ENCODE measurements at places on chromosomes 11 and 22.

DNA sequence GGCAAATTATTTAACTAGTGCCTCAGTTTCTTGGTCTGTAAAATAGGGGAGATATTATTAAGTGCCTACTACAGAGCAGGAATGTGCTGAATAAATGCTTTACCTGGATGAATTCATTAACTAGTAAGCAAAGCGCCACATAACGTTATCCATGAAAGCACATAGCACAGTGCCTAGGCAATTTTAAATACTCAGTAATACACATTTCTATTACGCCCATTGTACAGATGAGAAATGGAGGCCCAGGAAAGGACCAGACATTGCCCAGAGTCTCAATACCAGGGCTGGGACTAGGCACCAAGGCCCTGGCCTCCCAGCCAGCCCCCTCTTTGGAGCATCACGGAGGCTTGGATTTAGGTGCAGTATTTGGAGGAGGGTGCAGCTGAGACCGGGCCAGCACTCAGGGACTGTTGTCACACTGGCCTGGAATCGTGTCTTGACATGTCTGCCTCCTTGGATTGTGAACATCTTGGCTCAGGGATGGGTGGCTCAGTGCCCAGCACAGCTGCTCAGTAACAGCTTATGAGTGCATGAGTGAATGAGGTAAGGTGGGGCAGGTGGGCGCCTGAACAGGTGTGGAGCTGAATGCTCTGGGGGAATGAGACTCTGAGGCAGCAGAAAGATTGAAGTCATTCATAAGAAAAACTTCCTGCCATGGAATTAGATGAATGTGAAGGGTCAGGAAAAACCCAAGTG is 42.1 kb upstream of the TPBGL start:
- no peak for DNase-seq

DNA sequence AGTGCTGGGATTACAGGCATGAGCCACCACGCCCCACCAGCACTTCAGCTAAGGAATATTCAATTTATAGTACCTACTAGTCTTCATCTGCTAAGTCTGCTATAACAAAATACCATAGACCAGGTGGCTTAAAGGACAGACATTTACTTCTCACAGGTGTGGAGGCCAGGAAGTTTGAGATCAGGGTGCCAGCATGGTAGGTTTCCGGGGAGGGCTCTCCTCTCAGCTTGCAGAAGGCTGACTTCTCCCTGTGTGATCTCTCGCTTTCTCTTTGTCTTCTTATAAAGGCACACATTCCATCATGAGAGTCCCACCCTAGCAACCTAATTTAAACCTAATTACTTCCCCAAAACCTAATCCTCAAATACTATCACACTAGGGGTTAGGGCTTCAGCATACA is 433.0 kb downstream of the INSC start:
- no peak for DNase-seq

DNA sequence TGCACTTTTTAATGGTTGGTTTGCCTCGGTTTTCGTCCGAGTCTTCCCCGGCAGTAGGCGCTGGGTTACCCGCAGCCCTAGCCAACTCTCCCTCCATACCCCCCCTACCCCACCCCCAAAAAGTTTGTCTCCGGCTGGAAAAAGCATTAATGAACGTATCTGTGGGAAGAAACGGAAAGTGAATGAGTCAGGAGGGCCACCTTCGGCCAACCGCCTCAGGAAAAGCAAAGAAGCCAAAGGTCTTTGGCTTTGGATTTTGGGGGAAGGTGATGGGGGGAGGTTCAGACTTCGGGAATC is 508 bp upstream of the FLI1 start:
- DNase-seq = no peak

- no peak for DNase-seq
These were observed 58.3 kb downstream of the CERK start for GRCh38 chr22:46679706-46680269.

DNA sequence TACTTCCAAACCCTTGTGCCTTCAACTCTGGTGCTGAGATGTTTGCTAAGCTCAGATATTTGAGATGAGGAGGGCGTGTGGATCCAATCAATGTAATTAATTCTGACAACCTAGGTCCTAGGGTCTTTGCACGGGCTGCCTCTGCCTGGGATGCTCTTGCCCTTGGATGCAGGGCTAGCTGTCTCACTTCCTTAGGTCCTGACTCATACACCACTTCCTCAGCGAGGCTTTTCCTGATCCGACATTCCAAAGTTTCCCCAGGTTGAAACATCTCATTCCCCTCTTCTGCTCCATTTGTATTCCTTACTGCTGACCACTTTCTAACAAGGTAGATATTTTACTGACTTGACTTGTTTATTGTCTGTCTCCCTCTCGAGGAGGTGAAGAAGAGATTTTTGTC is 43.0 kb upstream of the NTM start:
- no peak for DNase-seq

- DNase-seq = no peak
These were observed 24.2 kb downstream of the ALX4 start for GRCh38 chr11:44285756-44286155.

GRCh38 chr22:35728639-35729308 is 11.1 kb downstream of the APOL5 start:
- no peak for DNase-seq

- no peak for DNase-seq
These were observed 15.2 kb upstream of the NUP160 start for GRCh38 chr11:47863189-47863897.

DNA sequence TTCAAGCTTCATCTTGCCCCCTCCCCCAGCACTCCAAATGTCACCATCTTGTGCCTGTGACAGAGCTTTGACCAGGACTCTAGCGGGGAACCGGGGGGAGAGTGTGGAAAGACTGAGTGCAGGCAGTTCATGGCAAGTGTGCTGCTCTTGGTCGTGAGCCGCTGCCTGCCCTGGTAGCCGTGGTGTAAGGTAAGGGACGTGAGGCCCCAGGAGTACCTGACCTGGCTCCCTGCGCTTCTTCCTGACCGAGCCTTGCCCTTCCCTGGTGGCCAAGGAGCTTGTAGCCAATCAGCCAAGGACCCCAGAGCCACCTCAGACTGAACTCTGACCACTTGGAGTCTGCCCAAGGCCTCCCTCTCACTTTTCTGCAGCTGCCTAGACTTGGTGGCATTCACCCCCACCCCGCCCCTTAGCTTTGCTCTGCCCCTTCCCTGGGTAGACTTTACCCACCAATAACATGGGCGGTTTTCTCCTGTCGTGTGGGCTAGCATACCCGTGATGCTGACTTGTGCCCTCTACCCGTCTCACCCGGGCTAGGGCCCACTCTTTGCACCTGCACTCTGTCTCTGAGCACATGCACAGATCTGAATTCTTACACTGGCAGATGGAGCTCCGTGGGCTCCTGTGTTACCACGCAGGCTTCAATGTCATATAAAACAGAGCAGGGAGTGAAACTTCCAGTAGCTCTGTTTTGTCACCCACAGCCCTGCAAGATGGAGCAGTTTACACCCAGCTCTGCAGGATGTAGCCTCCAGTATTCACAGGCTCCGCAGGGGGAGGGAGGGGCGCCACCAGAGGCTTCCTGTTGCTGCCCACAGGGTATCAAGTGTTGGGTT is 1.5 kb downstream of the DGKZ start:
- no peak for DNase-seq

DNA sequence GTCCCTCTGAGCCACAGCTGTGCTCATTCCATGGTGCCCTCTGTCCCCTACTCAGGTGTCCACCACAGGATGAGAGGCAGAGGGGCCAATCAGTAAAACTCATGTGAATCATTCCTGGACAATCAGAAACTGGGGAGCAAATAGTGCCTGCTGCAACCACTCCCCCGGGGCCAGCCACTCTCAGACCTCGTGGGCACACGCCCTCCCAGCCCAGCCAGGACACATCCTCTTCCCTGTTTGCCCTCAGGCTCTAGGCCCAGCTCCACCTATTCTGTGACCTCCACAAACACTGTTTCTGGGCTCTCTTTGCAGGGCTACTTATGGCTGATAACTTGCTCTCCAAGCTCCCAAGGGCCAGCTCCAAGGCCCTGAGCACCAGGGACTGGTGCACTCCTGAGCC is 14.0 kb upstream of the KCTD14 start:
- no peak for DNase-seq

DNA sequence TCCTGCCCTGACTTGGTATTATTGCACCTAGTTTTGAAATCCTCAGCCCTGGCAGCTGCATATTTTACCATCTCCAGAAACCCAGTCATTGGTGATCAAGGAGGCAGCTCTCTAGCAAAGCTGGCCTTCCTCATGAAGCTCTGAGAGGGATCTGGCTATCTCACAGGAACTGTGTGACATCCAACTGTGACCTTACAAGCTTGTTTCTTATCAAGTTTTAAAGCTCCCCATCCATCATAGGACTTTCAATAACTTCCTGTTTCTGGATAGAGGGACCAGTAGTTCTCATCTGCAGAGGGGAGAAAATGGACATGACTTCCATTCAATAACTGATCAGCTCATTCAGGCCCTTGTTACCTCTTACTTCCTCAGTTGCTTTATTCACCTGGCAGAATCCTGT is 18.2 kb downstream of the CALCA start:
- no peak for DNase-seq

- no peak for DNase-seq
These were observed 19.3 kb upstream of the BDNF start for GRCh38 chr11:27719546-27719925.

- no peak for DNase-seq
These were observed 338.6 kb downstream of the INSC start for GRCh38 chr11:15453211-15453765.

DNA sequence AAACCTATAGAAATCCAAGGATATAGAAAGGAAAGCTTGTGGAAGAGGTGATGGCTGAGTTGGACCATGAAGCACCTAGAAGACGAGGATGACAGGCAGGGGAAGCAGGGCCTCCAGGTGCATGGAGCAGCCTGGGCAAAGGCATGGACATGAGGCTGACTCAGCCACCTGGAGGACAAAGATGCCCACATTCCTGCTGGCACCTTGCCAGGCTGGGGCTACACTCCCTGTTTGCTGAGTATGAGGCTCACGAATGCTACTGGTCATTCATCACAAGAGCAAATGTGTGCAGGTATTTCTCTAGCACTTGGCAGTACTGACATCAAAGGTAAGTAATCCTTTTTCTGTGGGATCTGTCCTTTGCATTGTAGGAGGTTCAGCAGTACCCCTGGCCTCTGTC is 7.1 kb upstream of the SCGB2A1 start:
- no peak for DNase-seq

DNA sequence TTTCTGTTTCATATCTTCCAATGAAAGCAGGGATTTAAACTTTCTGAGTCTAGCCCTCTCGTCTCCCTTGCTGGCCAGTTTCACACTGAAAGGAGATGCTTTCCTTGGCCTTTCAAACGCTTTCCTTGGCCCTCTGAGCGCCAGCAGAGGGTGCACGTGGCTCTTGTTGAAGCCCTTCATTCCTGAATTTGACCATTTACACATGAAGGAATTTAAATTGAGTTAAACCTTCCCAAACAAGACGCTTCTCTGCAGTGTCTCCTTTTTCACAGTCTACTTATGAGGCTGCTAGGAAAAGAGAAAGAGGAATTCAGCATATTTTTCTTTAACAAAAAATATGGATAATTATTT is 21.6 kb downstream of the NNMT start:
- peak; percentile 6 for DNase-seq

GRCh38 chr11:123510579-123510905 is 80.5 kb downstream of the GRAMD1B start:
- no peak for DNase-seq

GRCh38 chr11:75516886-75517285 is 8.9 kb downstream of the GDPD5 start:
- DNase-seq = no peak

- DNase-seq = no peak
These were observed 10.2 kb downstream of the CCDC34 start for GRCh38 chr11:27352781-27353180.

DNA sequence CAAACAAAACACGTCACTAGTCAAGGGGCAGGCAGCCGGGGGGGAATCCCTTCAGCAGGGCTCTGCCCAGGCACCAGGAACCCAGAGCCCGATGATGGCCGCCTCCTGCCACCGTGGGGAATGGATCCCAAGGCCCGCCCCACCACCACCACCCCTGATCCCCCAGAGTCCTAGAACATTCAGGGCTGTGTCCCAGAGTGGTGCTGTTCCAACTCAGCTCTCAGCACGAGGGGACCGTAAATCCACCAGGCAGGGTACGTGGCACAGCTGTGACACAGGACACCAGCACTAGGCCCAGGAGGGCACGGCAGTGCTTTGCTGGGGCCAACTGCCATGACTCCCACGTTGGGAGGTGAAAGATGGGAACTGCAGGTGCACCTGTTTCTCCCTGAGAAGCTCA is 29.6 kb downstream of the ANO1 start:
- DNase-seq = no peak

DNA sequence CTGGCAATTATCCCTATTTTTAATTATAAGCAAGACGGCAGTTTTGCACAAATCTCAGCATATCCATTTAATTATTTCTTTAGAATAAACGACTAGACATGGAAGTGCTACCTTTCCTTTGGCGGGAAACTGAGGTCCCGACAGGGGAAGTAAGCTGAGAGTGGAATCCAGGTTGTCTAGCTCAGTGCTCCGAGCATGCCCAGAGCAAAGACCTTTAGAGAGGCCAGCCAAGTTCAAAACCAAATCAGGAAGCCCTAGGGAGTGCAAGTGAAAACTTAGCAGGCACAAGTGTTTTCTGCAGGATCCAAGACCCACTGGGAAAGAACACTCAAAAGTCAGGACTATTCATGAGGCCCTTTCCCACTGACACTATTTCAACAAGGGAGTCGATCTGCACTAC is 22.7 kb upstream of the SCN2B start:
- no peak for DNase-seq

- no peak for DNase-seq
These were observed 741 bp downstream of the PHRF1 start for GRCh38 chr11:576811-577610.

DNA sequence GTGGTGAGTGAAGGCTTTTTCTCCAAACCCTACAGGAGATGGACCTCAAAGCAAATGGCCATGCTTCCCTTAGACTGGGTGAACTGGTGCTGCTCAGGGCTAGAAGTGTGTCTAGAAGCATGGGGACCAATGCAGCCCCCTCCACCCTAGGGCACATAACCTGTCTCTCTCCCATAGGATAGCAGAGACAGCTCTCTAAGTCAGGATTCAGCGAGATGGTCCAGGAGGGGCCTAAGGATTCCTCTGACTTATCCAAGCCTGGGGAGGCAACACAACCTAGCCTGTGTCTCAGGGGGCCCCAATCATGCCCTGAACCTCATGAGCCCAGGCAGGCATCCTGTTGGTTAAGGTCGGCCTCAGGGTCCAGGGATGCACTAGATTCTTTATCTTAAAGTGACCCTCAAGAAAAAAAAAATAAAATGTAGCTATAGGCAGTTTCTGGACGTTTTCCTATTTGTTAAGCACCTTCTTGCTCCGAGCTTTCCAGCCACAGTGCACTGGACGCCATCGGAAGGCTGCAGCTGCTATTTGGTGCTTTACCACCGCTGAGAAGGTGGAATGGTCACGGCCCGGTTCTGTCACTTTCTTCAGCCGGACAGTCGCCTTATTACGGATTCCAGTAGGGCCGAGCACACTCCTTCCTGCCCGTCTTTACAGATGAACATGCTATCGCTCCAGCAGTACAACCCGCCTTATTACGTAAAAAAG is 5.0 kb upstream of the CCND1 start:
- DNase-seq = no peak

Data from nucleus accumbens (tissue), 56 donors.